ENCODE measurements at places on chromosomes 7 and 10.

DNA sequence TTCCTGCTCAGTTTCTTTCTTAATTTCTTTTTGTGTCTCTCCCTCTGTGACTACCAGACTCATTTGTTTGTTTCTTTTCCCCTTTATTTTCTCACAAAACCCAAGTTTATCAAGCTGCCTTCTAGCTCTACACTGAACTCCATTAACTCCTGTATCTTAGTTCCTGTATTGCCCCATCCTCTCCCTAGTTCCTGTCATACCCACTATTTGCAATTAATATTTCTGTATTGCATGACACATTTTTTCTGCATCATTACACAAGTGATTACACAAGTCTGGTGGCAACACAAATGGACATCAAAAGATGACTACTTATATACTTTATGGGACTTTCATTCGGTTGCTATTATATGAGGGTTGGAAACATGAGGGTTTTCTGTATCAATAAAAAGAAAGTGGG lies 26.9 kb upstream of the OR9A4 start:
- DNase-seq: no peak

GRCh38 chr7:74097937-74098614 lies 14.5 kb downstream of the LIMK1 start:
- no peak for DNase-seq

DNA sequence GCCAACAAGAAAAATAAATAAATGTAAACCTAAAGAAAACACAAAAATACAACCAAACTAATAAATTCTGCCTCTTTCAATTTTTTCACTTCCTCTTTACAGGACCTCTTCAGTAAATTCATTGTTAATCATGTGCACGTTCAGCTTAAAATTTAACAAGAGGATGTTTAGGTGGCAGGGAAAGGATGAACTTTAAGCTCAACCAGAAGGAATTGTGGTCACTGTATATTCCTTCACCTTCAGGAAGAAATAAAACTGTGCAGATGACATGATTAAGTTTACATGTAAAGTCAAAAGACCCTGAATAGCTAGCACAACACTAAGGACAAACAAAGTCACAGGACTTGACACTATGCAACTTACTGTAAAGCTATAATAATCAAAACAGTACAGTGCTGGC lies 33.0 kb downstream of the KIF5B start:
- no peak for DNase-seq

- no peak for DNase-seq
Measured at GRCh38 chr10:100204370-100204769, 18.5 kb upstream of the ERLIN1 start.

DNA sequence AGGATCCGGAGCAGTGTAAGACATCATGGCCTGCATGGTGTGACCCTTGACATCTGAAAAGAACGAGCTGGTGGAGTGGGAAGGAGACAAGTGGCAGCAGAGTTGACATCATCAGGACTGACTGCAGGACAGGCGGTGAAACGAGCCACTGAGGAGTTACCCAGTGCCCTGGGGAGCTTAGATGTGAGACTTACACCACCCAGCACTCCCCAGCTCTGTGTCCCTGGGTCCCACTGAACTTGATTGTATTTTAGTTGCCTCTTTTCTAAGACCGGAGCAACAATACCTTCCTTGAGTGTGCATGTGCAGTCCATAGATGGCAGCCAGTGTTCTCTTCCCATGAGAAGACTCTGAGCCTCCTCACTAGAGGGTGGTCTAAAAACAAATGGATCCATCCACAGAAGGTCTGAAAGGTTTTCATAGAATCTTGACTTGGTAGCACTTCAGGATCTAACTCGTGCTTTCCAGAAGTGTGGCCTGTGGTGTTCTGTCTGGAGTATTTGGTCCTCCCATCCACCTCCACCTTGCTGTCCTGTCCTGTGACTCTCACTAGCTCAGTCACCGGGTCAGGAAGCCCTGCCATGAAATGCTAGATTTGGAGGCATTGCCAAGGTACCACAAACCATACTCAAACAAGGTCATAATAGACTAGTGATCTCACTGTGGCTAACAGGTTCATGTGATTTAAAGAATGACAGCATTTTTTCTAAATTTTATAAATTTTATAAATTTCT lies 59.0 kb downstream of the IKZF1 start:
- no peak for DNase-seq

DNA sequence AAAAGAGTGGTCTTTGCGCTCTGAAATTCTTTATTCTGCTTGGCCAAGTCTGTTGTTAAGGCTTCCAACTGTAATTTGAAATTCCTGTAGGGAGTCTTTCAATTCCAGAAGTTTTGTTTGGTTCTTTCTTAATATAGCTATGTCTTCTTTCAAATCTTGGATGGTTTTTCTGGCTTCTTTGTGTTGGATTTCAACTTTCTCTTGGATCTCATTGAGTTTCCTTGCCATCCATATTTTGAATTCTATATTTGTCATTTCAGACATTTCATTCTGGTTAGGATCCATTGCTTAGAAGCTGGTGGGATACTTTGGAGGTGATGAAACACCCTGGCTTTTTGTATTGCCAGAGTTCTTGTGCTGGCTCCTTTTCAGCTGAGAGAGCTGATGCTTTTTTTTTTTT lies 55.5 kb downstream of the ZNF783 start:
- no peak for DNase-seq

- no peak for DNase-seq
Measured at GRCh38 chr10:3210251-3210877, 37.8 kb upstream of the PITRM1 start.

DNA sequence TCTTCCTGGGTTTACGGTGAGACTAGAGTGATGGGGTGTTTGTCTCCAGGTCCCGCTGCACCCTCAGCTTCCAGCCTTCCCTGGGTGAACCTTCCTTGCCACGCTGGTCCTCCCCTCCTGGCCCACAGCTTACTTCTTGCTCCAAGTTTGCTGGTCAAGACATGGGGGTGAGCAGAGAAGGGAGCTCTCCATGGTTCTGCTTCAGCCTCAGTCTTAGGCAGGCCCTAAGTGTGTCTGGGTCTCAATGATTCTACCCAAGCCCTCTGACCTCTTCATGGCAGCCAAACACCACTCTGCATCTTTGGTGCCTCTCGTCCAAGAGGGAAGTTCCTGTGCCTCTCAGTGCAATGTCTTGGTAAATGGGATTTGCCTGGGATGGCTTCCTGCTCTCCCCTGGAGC lies 356.5 kb upstream of the KLF6 start:
- no peak for DNase-seq

- no peak for DNase-seq
Measured at GRCh38 chr10:25493122-25493893, 318.5 kb downstream of the GPR158 start.

DNA sequence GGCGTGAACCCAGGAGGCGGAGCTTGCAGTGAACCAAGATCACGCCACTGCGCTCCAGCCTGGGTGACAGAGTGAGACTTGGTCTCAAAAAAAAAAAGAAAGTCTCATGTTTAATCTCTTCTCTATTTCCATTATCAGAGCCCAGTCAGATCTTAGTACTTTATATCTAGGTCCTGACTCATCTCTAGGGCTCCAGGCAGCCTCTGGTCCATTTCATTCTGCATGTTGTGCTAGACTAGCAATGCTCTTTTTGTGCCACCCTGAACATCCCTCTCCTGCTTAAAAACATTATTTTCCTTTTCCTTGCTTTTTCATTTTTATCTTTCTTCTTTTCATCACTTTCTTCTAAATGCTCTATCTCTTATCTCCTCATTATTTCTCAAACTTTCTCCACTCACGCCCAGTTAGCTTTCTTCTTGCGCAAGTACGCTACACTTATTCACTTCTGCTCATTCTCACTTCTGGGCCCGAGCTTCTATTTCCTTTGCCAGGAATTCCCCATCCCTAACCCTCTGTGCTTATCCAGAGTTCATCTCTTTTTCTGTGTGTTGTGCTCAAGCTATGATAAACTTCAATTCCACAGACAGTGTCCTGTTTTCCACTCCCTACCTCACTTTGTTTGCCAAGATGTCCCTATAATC lies 63.9 kb downstream of the BTAF1 start:
- DNase-seq: no peak

DNA sequence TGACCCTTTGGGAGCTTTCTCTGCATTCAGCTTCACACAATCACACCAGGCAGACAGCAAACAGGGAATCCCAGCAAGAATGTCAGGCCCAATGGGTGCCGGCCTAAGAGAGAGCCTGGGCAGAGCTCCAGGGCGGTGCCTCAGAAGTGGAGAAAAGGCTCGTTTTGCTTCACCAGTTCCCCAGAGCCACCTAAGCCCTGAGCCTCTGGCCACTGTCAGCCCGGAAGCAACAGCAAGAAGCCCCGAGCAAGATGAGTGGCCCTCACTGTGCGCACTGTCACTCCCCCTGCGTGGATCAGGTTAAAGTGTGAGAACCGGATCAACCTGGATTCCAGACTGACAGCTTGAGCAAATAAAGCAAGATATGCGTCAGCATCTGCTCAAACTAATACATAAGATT lies 14.7 kb downstream of the CNPY1 start:
- DNase-seq: no peak

- no peak for DNase-seq
Measured at GRCh38 chr10:100482834-100483185, 20.0 kb downstream of the WNT8B start.

DNA sequence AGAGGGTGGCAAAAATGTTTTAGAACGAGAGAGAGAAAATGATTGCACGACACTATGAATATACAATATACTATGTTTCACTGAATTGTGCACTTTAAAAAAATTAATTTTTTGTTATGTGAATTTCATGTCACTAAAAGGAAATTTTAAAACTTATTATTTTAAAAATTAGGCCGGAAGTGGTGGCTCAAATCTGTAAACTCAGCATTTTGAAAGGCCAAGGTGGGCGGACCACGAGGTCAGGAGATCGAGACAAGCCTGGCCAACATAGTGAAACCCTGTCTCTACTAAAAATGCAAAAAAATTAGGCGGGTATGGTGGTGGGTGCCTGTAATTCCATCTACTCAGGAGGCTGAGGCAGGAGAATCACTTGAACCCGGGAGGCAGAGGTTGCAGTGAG lies 642.5 kb downstream of the XPNPEP1 start:
- no peak for DNase-seq

DNA sequence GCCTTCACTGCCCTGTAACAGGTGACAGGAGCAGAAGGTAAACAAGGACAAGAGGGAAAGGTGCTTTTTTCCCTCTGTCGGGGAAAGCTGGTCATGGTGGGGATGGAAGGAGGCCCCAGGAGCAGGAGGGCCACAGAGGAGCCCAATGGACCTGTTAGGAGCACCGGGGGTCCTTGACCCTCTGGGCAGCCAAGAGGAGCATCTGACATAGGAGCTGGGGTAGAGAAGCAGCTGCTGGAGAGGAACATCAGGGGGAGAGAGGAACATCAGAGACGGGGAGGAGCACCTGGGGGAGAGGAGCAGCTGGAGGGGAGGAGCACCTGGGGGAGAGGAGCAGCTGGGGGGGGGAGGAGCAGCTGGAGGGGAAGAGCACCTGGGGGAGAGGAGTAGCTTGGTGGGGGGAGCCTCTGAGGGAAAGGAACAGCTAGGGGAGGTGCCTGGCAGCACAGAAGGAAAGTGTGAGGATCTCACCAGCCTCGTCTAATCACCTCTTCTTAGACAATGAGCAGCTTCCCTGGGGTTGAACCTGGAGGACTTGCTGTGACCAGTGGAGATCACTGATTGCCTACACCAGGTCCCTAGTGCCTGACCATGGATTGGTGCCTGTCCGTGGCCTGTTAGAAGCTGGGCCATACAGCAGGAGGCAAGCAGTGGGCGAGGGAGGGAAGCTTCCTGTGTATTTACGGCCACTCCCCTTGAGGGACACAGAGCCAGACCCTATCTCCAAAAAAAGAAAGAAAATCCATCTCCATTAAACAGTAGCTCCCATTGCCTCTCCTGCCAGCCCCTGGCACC lies 37.6 kb downstream of the JAKMIP3 start:
- DNase-seq: no peak

- no peak for DNase-seq
Measured at GRCh38 chr7:105778956-105779355, 97.4 kb downstream of the ATXN7L1 start.

- no peak for DNase-seq
Measured at GRCh38 chr7:69825113-69825972, 227.1 kb downstream of the AUTS2 start.

- DNase-seq: no peak
Measured at GRCh38 chr10:2121929-2122328, 384.6 kb upstream of the ADARB2 start.

DNA sequence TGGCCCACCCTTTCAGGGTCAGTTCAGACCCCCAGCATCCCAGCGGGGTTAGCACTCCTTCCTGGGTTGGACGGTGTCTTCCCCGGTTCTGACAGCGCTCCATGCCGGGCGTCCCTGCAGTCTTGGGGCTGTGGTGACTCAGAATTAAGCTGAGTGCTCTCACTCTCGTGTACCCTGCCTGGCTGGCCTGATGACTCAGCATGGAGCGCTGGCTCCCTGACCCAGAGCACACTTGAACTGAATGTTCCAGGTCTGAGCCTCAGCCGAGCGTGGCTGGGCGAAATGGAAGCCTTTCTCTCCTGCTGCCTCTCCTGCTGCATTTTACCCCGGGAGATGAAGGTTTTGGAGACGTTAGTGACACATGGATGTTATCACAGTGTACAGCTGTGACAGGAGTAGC lies 7.1 kb downstream of the BAG3 start:
- DNase-seq: peak; percentile 91

- DNase-seq: no peak
Measured at GRCh38 chr10:118522791-118523498, 72.5 kb downstream of the PRLHR start.

- DNase-seq: peak; percentile 20
Measured at GRCh38 chr7:128928159-128928813, 9.4 kb upstream of the IRF5 start.

DNA sequence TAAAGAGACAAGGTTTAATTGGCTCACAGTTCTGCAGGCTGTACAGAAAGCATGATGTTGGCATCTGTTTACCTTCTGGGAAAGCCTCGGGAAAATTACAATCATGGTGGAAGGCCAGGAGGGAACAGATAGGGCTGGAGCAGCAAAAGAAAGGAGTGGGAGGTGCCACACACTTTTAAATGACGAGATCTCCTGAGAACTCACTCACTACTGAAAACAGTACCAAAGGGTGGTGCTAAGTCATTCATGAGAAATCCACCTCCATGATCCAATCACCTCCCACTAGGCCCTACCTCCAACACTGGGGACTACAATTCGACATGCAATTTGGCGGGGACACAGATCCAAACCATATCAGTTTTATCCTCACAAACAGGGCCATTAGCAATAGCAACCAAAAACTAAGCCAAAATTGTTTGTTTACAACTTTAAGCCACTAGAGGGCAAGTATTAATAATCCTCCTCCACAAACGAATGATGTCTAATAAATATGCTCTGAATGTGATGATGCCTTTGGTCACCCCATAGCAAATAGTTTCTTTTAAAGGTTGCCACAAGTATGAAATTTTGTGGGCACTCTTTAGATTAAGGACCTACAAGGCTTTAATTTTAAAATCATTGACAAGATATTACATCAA lies 129.2 kb upstream of the NRBF2 start:
- no peak for DNase-seq

All from Right ventricle myocardium inferior (tissue), 1 donor.